Activated T-helper 1 cell treated with Interleukin-2 at 50 U/mL for 16 hours (primary cell): ENCODE measurements at places on chromosomes 16 and 17.

GRCh38 chr16:86774931-86775330 is 196.6 kb downstream of the FOXL1 start:
- no peak for DNase-seq

GRCh38 chr16:69131839-69132423 is 457 bp downstream of the CHTF8 start:
- peak; percentile 53 for DNase-seq

DNA sequence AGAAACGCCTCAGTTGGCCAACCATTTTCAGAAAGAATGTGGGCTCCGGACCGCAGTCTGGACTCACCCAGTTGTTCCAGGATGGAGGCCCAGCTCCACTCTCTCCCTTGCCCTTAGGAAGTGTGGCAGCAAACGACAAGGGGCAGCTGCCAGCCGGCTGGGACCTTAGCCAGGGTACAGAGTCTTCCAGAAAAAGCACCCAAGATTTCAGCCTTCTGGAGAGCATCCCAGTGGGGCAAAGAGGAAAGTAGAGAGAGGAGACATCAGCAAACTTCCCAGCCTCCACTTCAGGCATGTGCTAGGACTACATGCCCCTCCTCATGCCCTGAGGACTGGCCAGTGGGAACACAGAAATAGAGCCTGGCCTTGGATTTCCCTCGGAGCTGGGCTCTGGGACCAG is 56.8 kb upstream of the SCNN1B start:
- no peak for DNase-seq

DNA sequence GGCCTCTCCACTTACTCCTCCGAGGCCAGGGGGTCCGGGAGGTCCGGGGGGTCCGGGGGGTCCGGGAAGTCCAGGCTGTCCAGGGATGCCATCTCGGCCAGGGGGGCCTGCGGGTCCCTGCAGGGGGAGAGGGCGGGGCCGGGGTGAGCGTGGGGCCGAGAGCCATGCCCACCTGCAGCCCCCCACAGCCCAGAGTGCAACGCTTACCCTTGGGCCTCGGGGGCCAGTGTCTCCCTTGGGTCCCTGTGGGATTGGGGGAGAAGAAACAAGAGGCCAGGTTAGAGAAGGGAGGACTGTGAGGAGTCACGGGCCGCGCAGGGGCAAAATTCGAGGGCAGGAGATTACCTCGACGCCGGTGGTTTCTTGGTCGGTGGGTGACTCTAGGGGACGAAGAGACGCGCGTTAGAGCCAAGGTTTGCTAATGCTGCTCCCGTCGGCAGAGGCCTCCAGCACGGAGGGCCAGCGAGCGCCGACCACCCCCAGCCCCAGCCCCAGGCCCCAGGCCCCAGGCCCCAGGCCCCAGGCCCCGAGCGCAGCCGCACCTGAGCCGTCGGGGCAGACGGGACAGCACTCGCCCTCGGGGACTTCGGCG is 2.1 kb downstream of the COL1A1 start:
- DNase-seq: no peak

DNA sequence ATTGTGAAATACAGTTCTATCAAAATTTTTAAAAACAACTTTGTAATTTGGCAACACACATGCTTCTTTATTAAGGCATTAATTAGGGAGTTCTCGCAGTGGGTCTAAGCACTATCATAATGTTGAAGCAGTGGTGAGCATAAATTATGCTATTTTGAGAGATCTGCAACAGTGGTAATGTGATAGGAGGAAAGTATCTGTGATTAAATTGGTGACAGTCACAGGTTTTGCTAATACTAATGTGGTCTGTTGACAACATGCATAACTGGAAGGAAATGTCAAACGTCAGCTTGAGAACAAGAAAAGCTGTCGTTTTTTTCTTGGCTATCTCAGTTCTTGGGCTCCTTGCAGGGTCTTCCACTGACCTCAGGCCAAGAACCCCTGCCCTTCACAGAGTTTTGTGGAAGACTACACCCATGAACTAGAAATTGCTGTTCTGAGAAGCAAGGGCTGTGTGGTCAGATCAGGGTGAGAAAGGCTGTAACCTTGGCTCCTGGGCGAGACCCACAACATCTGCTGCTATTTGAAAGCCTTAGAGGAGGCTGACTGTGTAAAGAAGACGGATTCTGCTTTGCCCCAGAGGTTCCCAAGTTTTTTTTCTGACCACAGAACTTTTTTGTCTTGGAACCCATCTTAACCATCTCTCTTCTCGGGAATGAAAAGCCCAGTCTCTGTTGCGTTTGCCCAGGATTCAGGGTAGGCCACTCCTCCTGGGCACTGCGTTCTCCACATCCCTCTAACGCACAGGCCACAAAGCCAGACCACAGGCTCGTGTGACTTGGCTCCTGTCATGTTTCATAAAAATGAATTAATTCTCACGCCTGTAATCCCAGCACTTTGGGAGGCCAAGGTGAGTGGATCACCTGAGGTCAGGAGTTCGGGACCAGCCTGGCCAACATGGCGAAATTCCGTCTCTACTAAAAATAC is 13.9 kb downstream of the ATP2A1 start:
- DNase-seq: no peak

DNA sequence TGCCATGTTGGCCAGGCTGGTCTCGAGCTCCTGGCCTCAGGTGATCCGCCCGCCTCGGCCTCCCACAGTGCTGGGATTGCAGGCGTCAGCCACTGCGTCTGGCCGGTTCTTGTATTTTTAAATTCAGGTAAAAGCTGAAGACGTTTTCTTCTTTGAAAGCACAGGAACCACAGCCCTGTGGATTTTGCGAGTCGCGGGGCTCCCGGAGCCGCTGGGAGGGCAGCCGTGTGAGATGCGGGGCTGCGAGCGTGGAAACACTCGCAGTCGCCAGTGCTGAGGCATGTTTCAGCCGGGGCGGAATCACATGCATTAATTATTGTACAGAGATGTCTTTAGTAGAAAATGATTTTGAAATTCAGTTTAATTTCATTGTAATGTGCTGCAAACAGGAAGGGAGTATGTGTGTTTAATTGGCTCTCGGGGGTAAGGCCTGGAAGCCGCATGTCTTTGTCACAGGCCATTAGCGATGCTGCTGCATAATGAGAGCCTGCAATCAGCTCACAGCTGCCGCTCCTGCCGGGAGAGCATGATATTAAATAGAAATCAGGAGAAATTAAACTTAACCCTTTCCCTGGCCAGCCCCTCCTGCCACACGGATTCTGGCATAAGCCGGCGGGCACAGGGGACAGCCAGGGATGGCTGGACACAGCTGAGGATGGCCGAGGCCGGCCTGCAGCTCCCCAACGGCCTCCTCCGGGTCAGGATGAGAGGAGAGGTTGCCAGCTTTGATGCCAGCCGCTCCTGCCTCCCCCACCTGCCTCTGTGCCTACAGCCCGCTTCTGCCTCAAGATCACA is 35.4 kb upstream of the CDH15 start:
- DNase-seq: no peak

- DNase-seq: no peak
These were observed 172.4 kb downstream of the PMP22 start for GRCh38 chr17:15092762-15093161.

DNA sequence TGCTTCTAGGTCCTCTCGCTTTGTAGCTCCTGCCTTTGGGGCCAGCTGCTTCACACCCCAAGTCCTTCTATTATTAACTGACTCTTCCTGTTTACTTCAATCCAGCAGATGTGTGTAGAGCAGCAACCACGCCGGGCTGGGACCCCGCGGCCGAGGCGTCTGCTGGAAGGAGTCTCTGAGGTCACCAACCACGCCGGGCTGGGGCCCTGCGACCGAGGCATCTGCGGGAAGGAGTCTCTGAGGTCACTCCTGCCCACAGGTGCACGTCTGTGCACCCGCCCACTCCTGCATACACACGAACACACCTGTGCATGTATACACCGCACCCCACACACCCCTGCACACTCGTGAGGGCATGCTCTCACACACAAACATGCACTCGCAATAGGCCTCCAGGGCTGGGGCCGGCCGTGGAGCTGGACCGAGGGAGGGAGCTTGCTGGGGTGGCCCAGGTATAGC is 7.8 kb upstream of the TEX19 start:
- DNase-seq: no peak

DNA sequence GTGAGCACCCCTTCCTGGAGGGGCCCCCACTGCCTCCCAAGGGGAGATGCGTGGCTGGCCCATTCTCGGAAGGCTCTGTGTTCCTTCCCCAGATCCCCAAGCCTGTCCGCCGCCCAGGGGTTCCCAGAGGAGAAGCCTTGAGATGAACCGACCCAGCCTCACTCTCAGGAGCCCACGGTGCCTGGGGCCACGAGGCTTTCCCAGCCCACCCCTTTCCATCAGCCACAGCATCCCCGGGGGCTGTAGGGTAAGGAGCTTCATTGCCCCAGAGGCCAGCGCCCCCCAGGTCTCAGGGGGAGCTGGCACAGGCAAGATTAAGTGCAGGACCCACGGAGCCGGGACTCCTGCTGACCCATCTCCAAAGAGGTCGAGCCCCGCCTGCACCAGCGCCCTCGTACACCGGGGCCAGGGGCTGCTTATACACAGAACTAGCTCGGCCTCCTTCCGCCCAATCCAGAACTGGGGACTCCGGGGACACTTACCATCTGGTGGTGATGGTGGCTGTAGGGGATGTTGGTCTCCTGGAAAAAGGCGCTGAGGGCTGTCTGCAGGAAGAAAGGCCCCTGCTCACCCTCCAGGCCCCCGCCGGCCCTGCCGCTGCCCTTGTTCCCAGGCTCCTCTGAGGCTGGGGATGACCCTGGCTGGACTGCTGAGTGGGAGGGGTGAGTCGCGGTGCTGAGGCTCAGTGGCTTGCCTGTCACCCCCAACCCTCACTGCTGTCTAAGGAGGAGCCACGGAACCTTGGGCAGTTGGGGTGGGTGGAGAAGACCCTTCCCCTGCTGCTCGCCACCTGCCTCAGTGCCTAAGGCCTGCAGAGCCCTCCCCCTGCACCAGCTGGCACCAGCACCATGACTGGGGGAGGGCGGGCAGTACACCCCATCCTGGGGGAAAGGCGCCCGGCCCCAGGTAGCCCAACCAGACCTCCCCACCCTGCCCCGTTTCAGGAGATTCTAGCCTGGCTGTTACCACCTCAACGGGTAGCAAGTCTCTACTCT is 4.4 kb downstream of the UBALD1 start:
- no peak for DNase-seq

DNA sequence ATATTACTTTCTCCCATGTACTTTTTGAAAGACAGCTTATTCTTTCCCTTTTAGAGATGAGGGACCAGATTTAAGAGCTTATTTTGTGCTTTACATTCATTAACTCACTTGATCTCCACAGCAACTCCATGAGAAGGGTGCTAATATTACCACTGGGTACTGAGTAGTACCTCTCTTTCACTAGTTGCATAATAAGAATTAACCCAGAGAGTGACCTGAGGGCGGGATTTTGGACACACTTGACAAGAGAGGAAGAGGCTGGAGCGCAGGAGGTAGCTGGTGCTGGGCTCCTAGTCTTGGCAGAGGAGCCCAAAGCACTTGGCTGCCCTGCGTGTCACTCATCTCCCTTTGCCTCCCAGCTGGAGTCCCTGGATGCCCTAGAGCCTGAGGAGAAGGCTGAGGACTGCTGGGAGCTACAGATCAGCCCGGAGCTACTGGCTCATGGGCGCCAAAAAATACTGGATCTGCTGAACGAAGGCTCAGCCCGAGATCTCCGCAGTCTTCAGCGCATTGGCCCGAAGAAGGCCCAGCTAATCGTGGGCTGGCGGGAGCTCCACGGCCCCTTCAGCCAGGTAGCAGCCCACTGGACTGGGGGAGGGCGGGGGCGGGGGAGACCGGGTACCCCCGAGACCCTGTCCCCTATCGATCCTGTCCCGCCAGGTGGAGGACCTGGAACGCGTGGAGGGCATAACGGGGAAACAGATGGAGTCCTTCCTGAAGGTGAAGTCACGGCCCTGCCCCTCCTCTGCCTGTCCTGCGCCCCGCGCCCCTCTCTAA is 1.7 kb upstream of the MAZ start:
- no peak for DNase-seq

DNA sequence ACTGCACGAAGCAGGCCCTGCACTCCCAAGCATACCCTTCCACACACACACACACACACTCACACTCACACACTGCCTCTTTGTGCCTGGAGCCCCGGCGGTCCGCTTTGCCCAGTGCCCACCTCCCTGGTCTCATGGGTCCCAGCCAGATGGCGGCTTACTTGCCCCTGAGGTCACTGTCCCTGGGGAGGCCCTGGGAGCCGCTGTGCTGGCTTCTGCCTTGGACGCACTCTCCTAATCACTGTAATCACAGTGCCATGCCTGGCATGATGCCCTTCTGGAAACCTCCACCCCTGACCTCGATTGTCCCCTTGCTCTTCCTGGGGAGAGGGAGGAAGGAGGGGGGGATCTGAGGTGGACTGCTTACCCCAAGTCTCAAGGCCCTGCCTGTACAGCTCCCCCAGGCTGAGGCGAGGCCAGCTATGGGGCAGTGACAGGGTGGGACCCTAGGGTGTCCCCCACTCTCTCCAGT is 36.0 kb downstream of the ARHGAP23 start:
- no peak for DNase-seq

DNA sequence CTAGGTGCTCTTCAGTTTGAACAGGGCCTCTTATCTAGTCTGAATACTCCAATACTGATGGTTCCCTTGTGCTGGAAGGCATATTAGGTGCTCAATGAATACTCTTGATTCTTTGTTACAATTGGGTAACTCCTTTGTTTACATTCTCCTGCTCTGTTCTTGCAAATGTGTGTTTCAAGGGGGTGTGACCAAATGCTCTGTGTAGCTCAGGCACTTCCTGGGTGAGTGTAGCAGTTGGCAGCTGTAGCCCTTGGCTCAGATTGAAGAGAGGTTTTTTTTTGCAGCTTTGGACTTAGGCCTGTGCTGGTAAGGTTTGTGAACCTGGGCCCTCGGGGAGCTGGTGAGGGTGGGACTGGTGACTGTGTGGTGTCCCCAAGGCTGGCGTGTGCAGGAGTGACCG is 20.2 kb downstream of the TBCD start:
- DNase-seq: no peak

DNA sequence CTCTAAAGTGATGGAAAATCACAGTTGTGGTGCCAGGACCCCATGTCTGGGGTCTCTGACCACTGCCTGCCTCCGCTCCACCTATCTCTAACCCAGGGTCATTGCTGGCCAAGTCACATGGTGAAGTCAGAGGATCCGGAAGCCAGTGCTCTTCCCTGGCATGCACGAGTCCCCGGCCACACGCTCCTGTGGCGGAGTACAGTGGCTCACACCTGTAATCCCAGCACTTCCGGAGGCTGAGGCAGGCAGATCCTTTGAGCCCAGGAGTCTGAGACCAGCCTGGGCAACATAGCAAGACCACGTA is 21.5 kb upstream of the RBFOX3 start:
- no peak for DNase-seq
